SK-MEL-5 (cell line): ENCODE measurements at places on chromosomes 11 and 22. TPM values are rescaled to one million over a fixed set of nuclear protein-coding genes. Genes with fewer than 3 reads are reported as not detected.

The MAPK1 gene
- 84.3 and 86.6 TPM in 2 replicates for total RNA-seq

The NPTXR gene
- 2.0 and 2.4 TPM in 2 replicates for total RNA-seq

The OR6A2 gene
- total RNA-seq, result 0.05 and 0.11 TPM in 2 replicates

The OR52H1 gene
- total RNA-seq, result not detected in 2 replicates

The OR4C12 gene
- not detected in 2 replicates for total RNA-seq

The CST6 gene
- total RNA-seq, result not detected in 2 replicates

The OR51A2 gene
- not detected in 2 replicates for total RNA-seq

The NAV2 gene
- total RNA-seq, result 14.5 and 19.4 TPM in 2 replicates

The FOLR1 gene
- not detected in 2 replicates for total RNA-seq

The BLID gene
- 0.26 TPM in 1 of 2 replicates, not detected in the other for total RNA-seq

GRCh38 chr11:97641988-97642387 lies 1252.2 kb downstream of the JRKL start:
- no peak for DNase-seq

DNA sequence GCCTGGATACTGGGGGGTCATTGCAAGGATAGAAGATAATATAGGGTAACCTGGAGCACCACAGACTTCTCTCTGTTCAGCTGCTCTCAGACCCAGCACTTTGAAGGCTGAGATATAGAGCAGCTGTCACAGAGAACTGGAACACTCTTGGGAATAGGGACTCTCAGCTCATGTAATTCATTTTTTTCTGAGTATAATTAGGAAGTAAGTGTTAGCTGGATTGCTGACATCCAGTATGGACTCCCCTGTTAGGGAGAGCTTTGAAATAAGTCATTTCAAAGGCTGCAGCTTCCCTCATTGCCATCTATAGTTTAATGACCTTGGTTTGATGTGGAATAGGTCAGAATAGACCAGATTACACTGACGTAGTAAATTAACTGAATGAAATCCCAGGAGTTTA lies 120.8 kb upstream of the POU2AF2 start:
- no peak for DNase-seq

DNA sequence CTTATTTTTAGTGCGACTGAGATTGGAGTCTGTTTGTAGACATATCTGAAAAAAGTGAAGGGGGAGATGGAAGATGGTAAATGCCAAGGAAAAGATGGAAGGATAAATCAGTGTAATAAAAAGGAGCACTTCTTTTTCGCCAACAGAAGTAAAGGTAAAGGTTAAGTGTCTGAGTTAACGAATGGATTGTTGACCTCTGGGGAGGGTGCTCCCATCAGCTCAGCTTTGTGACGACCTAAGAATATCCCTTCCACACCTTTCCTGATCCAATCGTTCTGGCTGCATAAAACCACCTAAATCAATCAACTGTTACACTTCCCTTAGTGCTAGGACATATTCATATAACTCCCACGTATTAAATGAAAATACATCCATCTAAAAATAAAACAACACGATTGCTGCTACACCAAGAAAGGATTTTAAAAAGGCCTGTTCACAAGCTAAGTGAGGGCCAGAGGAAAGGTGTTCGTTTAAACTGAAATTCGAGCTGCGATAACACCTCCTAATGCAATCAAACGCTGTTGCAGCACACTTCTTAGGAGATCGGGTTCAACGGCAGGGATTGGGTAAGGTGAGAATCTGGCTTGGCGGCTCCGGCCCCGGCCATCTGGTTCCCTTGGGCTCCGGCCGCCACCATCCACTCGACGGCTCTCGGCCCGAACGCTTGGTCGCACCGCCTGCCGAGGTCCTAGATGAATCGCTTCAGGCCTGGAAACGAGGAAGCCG lies 658 bp downstream of the C11orf71 start:
- DNase-seq, result no peak

GRCh38 chr22:27825174-27825573 lies 23.6 kb upstream of the MN1 start:
- DNase-seq, result peak; percentile 17

GRCh38 chr11:124736736-124737135 lies 3.0 kb upstream of the NRGN start:
- DNase-seq, result no peak

- DNase-seq, result no peak
Observed at GRCh38 chr22:19955241-19956128, 13.9 kb upstream of the TXNRD2 start.

GRCh38 chr22:30386608-30386959 lies 627 bp downstream of the RNF215 start:
- no peak for DNase-seq

DNA sequence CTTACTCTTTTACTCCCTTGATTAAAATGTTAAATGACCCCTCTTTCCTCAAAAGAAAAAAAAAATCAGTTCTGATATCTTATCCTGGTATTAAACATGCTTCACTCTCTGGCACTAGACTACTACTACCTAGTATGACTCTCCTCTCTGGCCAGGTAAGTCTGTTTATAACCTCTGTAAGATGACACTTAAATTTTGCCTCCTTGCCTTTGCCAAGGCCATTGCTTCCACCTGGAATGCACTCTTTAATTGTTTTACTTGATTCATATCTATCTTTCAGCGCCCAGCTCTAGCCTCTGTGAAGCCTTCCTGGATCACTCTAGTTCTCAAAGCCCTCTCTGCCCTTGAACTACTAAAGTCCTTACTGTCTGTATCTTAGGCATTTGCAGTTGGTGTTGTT lies 170.4 kb downstream of the ETS1 start:
- no peak for DNase-seq

- DNase-seq, result no peak
Observed at GRCh38 chr11:77147668-77148321, 19.7 kb downstream of the MYO7A start.

DNA sequence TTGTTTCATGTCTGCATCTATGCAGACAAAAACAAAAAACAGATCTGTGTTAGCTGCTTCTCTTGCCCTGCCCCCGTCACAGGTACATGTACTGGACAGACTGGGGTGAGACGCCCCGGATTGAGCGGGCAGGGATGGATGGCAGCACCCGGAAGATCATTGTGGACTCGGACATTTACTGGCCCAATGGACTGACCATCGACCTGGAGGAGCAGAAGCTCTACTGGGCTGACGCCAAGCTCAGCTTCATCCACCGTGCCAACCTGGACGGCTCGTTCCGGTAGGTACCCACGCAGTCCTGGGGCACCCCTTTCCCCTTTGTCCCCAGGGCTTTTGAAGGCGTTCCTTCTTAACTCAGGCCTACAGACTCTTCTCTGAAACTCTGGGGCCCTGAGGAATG lies 45.2 kb downstream of the LRP5 start:
- DNase-seq, result no peak

DNA sequence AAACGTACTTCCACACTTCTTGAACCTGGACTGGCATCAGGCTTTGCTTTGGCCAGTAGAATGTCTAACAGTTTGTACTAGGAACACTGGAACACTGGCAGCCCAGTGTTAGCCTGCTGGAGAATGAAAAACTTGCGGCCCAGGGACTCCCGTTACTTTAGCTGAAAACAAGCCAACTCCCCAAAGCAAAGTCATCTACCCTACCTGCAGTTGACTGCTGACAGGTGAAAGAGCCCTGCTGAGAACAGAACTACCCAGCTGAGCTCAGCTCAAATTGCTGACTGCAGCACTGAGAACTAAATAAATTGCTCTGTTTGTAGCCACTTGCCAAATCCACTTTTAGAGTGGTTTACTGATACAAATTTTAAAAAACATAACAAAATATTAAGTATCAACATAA lies 342.5 kb downstream of the LRRC4C start:
- no peak for DNase-seq

- DNase-seq, result peak; percentile 33
Observed at GRCh38 chr11:133619973-133620372, 87.7 kb upstream of the OPCML start.

DNA sequence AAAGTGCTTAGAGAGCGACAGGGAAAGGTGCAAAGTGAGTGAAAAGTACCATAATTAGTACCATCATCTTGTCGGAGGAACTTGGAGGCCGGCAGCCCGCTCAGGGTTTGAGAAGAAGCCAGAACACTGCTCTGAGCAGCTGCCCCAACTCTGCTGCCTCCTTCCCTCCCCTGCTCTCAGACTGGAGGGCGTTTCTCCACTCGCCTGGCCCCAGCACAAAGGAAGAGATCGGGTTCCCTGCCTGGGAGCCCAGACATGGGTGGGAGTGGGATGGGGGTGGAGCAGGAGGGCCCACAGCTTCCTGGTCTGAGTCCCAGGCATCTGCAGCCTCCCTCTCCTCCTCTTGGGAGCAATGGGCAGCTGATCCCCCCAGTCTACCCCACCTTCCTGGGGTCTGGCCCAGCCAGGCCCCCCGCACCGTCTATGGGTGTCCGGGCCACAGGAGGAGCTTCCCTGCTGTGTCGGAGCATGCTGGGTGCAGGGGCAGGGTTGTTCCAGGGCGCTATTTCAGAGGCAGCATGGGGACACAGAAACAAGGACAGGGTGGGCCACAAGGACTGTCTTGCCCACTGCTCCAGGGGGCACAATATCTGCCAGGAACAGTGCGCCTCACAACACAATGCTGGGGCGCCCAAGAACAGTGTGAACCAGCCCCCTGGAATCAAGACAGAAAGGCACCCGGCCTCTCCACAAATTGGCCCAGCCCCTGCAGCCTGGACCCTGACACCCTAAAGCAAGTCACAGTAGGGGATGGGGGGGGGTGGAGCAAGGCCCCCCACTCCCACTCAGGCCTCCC lies 4.8 kb downstream of the LIF start:
- no peak for DNase-seq

GRCh38 chr11:104727095-104727494 lies 171.2 kb downstream of the CASP12 start:
- DNase-seq, result no peak

GRCh38 chr11:7905549-7905948 lies 25.5 kb downstream of the OR10A6 start:
- DNase-seq, result no peak

- no peak for DNase-seq
Observed at GRCh38 chr22:16800358-16800757, 24.9 kb downstream of the XKR3 start.

DNA sequence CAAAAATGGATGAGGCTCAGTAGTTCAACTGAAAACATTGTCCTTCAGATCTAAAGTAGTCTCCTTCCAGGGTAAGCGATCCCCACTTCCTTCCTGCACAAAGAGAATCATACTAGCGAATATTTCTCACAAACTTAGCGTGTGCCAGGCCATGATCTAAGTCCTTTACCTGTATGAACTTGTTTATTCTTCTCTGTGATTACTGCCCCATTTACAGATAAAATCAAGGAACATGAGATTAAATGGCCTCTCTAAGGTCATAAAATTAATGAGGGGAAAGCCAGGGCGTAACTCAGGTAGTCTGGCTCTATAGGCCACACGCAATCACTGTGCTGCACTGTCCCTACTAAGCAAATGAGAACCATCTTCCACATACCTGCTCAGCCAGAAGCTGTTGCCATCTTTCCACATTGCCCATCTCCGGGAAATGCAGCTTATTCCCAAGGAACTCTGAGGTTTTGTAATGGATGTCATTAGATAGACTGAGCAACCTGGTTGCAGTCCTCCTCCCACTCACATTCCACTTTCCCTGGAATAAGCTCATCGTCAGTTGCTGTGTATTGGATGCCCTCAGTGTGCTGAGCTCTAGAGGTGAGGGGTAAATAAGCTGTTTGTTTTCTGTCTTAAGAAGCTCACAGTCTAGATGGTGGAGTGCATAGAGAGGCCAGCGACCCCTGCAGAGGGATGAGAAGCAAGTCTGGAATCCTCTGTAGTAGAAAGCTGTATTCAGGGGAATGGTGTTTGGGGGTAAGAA lies 146.3 kb downstream of the SNX19 start:
- no peak for DNase-seq

GRCh38 chr11:36056160-36056751 lies 112.4 kb downstream of the LDLRAD3 start:
- peak; percentile 79 for DNase-seq

GRCh38 chr11:76459299-76459698 lies 14.5 kb downstream of the EMSY start:
- DNase-seq, result peak; percentile 30
